Central memory CD8-positive, alpha-beta T cell (primary cell): ENCODE measurements at places on chromosomes 7 and 10.

GRCh38 chr10:91552274-91553095 is 80.4 kb downstream of the PPP1R3C start:
- DNase-seq = no peak

- DNase-seq = no peak
Observed at GRCh38 chr7:22851145-22851544, 28.5 kb upstream of the TOMM7 start.

DNA sequence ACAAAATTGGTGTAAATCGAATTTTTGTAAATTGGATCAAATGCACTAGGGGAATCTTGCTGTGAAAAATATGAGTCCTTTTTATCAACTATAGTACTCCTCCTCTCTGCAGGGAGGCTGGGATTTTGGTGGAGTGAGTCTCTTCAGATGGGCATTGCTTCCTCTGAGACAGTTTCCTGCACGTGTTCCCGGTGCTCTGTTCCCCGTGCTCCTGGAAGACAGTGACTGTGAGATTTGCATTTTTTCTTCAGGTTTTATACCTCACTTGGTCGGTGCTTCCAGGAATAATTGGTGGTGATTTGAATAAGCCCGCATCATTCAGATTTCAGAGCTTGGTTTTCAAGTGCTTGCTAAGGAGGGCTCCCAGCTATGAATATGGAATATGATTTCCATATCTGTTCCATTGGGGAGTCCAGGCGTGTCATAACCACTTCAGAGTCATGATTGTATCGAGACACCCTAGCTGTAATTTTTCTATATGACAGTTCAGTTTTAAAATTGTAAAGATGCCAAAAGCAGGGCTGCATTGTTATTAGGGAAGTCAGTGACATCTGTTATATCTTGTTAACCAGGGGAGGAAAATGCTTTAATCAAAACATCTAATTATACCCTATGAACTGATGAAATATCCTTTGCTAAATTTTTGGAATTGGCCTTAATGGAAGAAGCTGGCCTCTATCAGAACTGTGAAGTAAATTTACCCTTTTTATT is 12.3 kb downstream of the AUTS2 start:
- DNase-seq = no peak

- no peak for DNase-seq
Observed at GRCh38 chr7:69177941-69178494, 420.3 kb upstream of the AUTS2 start.

- DNase-seq = no peak
Observed at GRCh38 chr7:147483634-147484292, 1106.8 kb upstream of the C7orf33 start.

- no peak for DNase-seq
Observed at GRCh38 chr7:74329225-74329624, 40.0 kb downstream of the CLIP2 start.

GRCh38 chr10:133032976-133033741 is 54.6 kb upstream of the ADGRA1 start:
- no peak for DNase-seq

- peak; percentile 45 for DNase-seq
Observed at GRCh38 chr7:130960208-130960988, 226.4 kb upstream of the KLF14 start.

GRCh38 chr7:130367088-130367755 is 13.1 kb upstream of the CPA1 start:
- DNase-seq = no peak

GRCh38 chr7:135934651-135935050 is 42.5 kb downstream of the MTPN start:
- DNase-seq = no peak

DNA sequence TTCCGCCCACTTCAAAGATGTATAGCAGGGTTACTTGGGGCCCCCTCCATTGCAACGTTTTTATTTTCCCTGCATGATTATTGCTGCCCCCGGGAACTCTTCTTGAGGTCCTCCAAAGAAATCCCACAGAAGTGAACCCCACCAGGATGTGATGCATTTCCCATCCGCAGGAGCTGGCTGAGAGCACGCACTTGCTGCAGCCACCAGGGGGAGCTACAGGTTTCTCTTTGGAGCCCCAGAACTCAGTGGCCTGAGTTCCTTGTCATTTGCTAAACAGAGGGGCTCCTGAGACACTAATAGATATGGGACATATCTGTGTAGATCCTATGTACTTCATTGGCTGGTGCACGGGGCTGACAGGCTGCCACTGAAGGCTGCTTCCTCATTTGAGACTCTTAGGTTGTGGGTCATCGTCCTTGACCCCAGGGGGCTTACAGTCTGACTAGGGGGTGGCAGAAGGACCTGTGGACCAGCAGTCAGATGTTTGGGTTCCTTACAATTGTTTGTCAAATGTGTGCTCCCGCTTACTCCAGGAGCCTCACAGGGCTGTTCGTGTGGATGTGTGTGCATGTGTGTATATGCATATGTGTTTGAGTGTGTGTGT is 52.3 kb upstream of the ENO4 start:
- peak; percentile 30 for DNase-seq

GRCh38 chr10:98226508-98227144 is 41.4 kb downstream of the LOXL4 start:
- no peak for DNase-seq

- DNase-seq = no peak
Observed at GRCh38 chr10:75127471-75127870, 16.0 kb downstream of the SAMD8 start.

DNA sequence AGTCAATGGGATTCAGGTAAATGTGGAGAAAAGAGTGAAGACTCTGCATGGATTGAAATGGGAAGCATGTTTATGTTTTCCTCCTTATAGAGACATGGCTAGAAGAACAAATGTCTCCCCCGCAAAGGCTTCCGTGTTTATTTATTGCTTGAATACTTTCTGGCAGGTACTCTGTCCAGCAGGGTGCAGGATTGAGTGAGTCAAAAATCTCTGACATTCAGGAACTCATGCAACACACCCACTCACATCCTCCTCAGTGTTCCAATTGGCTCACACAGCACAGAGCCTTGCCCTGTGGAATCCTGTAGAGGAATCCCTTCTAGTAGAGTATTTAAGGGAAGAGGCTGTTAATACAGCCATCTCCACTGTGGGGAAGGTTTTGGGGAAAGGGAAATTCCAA is 290.3 kb upstream of the VWC2 start:
- no peak for DNase-seq

DNA sequence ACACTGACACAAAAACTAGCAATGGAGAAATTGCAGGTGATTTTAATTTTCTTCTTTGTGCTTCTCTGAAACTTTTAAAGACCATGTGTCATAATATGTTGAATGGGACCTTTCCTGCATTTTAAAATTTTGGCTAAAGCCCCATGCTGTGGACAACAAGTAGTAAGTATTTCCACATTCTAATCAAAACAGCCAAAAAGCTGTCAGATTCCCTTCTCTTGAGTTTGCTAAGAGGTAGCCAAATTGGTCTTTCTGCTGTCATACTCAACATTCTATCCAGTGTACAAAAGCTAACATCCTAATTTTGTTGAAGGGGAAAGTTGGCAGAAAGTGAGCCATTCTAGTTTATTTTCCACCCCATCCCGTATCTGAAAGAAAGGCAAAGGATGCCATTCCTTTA is 447.6 kb downstream of the TFEC start:
- no peak for DNase-seq

DNA sequence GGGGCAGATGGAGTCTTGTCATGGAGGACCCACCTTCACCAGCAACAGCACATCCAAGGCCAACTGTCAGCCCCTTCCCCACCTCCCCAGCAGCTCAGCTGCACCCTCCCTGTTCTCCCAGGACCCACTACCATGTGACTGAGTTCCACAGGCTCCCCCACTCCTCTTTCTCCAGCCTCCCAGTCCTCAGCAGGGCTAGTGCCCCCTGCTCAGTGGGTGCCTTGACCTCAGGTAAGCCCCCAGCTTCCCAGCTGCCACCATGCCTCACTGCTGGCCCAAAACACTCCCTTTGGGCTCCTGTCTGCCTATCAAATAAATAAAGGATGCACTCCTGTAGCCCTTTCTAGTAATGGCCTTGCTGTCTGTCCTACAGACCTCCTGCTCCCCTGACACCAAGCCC is 174.4 kb downstream of the SLIT1 start:
- DNase-seq = no peak

DNA sequence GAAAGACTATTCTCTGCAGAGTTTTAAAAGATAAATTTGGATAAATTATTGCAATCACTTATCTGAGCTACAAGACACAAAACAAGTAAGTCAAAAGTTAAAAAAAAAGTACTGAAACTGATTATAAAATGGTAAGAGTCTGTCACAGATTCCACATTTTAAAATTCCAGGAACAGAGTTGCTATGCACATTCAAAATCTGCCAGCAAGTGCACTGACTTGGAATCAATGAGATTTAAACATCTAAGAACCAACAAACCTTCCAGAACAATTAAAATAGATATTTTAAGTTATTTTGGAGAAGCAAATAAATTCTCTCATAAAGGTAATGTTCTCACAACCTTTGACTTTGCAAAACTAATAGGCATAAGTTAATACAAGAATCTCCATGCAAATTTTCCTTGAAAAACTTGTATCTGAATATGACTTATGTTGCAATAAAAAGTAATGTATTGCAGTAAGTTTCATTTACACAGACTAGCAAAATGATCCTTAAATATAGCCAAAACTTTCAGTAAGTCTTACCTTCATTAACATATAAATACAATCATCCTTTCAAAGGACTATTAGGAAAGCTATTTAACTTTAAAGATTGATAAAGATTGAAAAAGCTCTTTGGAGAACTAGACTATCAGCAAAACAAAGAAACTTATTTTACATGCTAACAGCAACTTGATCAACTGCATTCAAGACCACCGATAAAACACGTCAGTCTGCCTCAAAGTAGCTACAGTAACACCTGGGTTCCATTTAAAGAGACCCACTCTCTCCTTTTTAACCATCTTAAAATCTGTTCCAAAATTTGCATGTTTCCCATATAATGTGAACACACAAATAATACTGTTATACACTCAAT is 4.4 kb downstream of the ETV1 start:
- DNase-seq = no peak

GRCh38 chr10:86368987-86369386 is 2.4 kb upstream of the GRID1 start:
- DNase-seq = no peak

DNA sequence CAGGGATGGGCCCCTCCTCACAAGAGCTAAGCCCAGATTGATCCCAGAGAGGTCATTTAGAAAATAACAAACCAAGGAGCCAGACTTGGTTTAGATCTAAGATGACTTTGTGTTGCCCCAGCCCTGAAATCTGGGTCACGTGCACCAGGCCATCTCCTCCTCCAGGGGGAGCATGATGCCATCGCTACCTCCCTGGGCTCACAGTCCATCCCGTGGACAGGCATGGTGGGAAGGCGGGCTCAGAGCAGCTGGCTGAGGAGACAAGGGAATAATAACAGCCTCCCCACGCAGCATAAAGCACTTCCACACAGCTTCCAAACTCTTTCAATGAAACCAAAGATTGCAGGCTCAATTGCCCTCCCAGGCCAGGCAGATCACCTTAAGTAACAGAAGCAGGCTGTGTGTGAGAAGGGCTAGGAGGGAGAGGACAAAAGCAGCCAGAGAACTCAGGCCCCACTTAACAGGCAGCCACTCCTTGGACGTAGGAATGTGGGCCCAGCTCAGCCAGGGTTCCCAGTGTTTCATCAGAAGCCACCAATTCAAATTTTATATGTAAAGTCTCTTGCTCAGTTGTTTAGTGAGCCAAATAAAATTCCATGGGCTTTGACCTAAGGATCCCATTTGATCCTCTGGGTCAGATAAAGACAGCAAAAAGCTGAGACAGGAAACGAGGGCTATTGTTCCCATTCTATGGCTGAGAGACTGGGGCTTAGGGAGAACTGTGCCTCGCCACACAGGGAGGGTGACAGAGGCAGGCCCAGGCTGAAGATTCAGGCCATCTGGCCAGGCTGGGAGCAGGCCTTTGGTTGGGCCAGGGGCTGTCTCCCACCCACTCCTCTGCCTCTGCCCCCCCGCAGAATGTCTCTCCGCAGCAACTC is 100.2 kb downstream of the COL13A1 start:
- DNase-seq = no peak

- no peak for DNase-seq
Observed at GRCh38 chr7:3336042-3336665, 35.1 kb downstream of the SDK1 start.

DNA sequence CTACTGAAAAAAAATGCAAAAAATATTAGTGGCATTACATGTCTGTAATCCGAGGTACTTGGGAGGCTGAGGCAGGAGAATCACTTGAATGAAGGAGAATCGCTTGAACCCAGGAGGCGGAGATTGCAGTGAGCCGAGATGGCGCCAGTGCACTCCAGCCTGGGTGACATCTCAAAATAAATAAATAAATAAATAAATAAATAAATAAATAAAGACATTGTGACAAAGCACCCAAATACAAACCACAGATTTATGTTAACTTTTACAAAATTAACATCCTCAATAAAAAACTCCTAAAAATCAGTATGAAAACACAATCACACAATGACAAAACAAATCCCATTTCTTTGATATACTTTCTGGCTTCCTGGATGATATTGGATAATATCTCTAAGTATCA is 808.3 kb downstream of the REEP3 start:
- DNase-seq = no peak

- no peak for DNase-seq
Observed at GRCh38 chr10:114928818-114929217, 9.2 kb upstream of the TRUB1 start.

DNA sequence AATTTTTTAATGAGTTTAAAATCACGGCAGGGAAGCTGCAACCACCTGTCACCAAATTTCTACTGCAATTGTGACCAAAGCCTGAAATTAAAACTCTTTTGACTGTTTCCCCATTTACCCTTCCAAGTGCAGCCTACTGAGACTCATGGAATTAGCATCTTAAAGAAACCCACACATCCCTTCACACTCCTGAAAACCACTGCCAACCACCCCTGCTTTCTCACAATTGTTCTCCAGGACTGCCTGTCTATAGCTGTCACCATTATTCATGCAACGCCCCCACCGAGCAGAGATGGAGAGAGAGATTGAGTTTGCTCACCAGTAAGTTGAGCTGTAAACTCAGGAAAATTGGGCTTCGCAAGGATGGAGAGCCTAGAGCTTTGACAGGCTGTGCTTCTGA is 383.8 kb upstream of the SORCS1 start:
- no peak for DNase-seq

- DNase-seq = no peak
Observed at GRCh38 chr7:96005271-96005670, 232.9 kb downstream of the DYNC1I1 start.

- no peak for DNase-seq
Observed at GRCh38 chr10:133009218-133009950, 67.0 kb upstream of the CFAP46 start.

DNA sequence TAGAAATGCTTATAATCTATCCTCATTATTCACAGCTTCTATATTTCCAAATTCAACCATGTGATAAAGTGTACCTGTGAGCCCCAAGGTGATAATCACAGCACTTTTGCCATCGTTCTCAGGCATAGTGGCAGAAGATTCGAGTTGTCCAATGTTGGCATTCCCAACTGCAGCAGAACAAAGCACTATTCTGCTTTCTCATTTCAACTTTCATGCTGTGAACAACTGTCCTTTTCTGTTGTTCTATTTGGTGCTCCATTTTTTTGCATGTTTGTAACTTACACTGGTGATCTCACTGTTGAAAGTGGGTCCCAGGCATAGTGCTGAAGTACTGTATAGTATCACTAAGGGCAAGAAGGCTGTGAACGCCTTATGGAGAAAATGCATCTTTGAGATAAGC is 438.2 kb downstream of the PAXIP1 start:
- DNase-seq = no peak
